Mesangial cell (primary cell): ENCODE measurements at places on chromosomes 16 and 17. TPM values are rescaled to one million over a fixed set of nuclear protein-coding genes. Genes with fewer than 3 reads are reported as not detected.

NGFR gene
- 0.13 and 0.16 TPM in 2 replicates for total RNA-seq

TGFB1I1 gene
- total RNA-seq = 172 and 174 TPM in 2 replicates

C17orf50 gene
- total RNA-seq = not detected in 2 replicates

SEPTIN1 gene
- 0.63 TPM in 1 of 2 replicates, not detected in the other for total RNA-seq

OR2C1 gene
- total RNA-seq = not detected in 2 replicates

CNTD1 gene
- not detected in 2 replicates for total RNA-seq

SCGB1C2 gene
- not detected in 2 replicates for total RNA-seq

ERBB2 gene
- 45.1 and 86.2 TPM in 2 replicates for total RNA-seq

NPIPA1 gene
- total RNA-seq = 17.1 and 19.4 TPM in 2 replicates

CCL14 gene
- not detected in 2 replicates for total RNA-seq

ADAP2 gene
- 2.9 and 4.3 TPM in 2 replicates for total RNA-seq

AATK gene
- 0.89 TPM in 1 of 2 replicates, not detected in the other for total RNA-seq

ZNF385C gene
- under 0.01 TPM in 1 of 2 replicates, not detected in the other for total RNA-seq
